ENCODE measurements at places on chromosomes 4 and X. TPM values are rescaled to one million over a fixed set of nuclear protein-coding genes. Genes with fewer than 3 reads are reported as not detected.

DOK7 gene
- total RNA-seq = not detected

BANK1 gene
- total RNA-seq = 1.8 TPM

BGN gene
- 210 TPM for total RNA-seq

SHROOM4 gene
- total RNA-seq = 1.8 TPM

NUDT11 gene
- total RNA-seq = 17.4 TPM

OTUD6A gene
- total RNA-seq = not detected

TNIP3 gene
- 0.59 TPM for total RNA-seq

TEX13B gene
- not detected for total RNA-seq

VEGFC gene
- total RNA-seq = 56.9 TPM

PCSK1N gene
- not detected for total RNA-seq

CNKSR2 gene
- 1.2 TPM for total RNA-seq

RBM46 gene
- not detected for total RNA-seq

RIBC1 gene
- total RNA-seq = 0.29 TPM

CCSER1 gene
- total RNA-seq = not detected

PPID gene
- 19.2 TPM for total RNA-seq

FRMD7 gene
- 1.5 TPM for total RNA-seq

TDO2 gene
- total RNA-seq = 1.4 TPM

IL13RA2 gene
- 1.1 TPM for total RNA-seq

DMRTC1B gene
- total RNA-seq = not detected

GK gene
- 5.8 TPM for total RNA-seq

CHRNA9 gene
- total RNA-seq = 0.36 TPM

MAML3 gene
- 0.72 TPM for total RNA-seq

ARAF gene
- 18.9 TPM for total RNA-seq

MUC7 gene
- not detected for total RNA-seq

ZXDA gene
- 6.2 TPM for total RNA-seq

SMIM9 gene
- total RNA-seq = not detected

NHS gene
- total RNA-seq = 16.8 TPM

MAGEC3 gene
- not detected for total RNA-seq

IL3RA gene
- 0.88 TPM for total RNA-seq

INTS6L gene
- total RNA-seq = 4.4 TPM

SYP gene
- 0.29 TPM for total RNA-seq

CYBB gene
- 1.4 TPM for total RNA-seq

ZAR1 gene
- not detected for total RNA-seq

SH3RF1 gene
- total RNA-seq = 33.0 TPM

GTPBP6 gene
- total RNA-seq = 34.2 TPM

SPANXN5 gene
- not detected for total RNA-seq

HS3ST1 gene
- total RNA-seq = under 0.01 TPM

JAKMIP1 gene
- not detected for total RNA-seq

FAAH2 gene
- total RNA-seq = under 0.01 TPM

CENPI gene
- total RNA-seq = 4.4 TPM

ZCCHC12 gene
- total RNA-seq = not detected

HMX1 gene
- total RNA-seq = not detected

SYTL5 gene
- under 0.01 TPM for total RNA-seq

TACC3 gene
- 3.2 TPM for total RNA-seq

VCX gene
- total RNA-seq = not detected

IBSP gene
- total RNA-seq = 15.6 TPM

UGT8 gene
- not detected for total RNA-seq

HSFX1 gene
- 0.59 TPM for total RNA-seq

CHRDL1 gene
- total RNA-seq = 25.9 TPM

TEX11 gene
- total RNA-seq = not detected
